ENCODE measurements at places on chromosomes 3 and 15.
A peak's percentile ranks its signal among the peaks of the same experiment; 100 is the strongest.

DNA sequence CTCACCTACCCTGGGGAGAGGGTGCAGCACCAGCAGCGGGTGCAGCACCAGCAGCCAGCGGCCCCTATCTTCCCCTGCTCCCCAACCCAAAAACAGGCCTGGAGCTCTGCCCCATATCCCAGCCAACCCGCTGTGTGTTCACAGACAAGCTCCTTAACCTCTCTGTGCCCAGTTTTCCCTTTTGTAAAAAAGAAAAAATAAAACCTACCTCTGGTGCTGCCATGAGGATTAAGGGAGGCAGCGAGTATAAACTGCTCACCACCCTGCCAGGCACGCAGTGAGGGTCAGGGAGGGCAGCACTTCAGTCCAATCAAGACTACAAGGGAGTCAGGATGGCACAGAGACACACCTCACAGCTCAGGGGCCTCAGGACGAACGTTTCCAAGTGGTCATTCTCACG, 163.3 kb downstream of the NUP210 start:
- no peak for DNase-seq

DNA sequence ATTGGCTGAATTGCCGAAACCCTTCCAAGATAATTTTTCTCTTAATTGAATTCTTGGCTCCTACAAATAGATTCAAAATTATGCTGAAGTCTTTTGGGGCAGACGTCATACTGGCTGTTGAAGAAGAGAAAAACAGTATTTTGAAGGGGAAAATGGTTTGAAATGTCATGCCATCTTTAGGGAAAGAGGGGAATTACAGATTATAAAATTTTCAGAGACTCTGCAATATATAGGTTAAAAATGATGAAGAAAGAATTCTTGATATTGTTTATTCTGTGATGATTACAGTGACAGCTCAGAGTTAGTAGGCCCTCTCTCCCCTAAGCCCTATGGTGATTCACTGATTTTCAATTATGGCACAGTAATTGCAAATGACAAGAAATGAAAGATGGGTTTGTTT, 86.1 kb downstream of the CGNL1 start:
- no peak for DNase-seq

- DNase-seq: peak; percentile 25
Observed at GRCh38 chr15:101539930-101540329, 50.4 kb upstream of the PCSK6 start.

GRCh38 chr15:67067930-67068551, 2.6 kb downstream of the SMAD3 start:
- DNase-seq: no peak

DNA sequence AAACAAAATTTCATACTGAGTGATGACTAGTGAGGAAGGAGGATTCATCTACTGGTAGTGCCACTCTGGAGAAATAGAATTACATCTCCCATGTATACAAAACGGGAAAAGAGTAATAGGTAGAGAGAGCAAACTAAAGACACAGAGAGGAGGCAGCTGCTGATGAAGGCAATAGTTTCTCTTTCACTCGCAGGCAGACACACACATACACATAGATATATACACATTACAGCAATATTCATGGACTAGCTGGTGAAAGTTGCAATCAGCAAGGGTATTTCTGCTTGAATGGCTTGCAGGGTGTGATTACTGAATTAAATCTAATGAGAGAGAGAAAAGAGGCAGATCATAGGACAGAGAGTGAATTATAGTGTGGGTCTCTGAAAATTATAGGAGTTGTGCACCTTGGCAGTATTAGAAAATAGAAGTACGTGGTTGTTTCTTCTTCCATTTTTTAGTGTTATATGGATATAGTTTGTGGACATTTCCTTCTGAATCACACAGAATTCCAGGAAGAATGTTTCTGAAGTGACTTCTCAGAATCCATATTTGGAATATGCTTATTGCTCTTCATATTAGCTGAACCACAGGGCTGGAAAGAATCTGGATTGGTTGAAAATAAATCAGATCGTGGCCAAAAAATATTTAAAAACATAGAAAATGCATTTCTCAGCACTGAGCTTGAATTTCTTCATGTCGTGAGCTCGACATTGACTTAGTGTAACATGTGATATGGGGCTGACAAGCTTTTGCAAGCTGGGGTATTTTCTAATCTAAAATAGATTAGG, 991.2 kb downstream of the TUSC7 start:
- no peak for DNase-seq
